Brain pericyte (primary cell): ENCODE measurements at places on chromosomes 1 and 21.

- no peak for DNase-seq
Observed at GRCh38 chr1:184199036-184199435, 147.5 kb downstream of the TSEN15 start.

GRCh38 chr1:10835822-10836421 lies 39.5 kb upstream of the CASZ1 start:
- no peak for DNase-seq

DNA sequence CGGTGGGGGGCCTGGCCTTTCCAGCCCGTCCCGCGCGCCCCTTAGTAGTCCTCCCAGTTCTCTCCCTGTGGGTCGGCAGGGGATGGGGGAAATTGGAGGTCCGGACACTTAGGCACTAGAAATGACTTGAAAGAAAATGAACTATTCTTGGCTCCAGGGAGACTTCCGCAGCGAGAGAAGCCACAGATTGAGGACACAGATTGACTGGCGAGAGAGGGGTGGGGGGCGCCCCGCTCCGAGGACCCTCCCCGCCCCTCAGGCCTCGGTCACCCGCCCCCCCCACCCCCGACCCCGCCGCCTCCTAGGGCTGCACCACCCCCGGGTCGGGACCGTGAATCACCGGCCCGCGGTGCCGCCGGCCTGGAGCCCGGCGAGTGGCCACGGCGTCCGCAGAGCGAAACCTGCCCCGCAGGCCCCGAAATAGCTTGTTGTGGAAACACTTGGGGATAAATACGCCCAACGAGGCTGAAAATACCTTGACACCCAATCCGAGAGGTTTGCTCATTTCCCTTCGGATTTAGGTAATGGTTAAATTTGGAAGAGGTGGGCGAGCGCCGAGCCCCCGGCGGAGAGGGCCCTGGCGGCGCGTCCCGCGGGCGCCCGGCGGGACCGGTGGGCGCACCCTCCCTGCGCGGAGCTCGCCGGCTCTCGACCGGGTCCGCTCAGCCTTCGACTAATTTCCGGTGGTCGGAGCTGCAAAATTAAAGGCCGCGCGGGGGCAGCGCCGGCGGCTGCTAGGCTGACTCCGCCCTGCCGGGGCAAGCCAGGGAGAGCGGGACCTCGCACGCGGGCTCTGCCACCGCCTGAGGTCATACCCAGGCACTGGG lies at the start of gene GFI1:
GFI1 (minus strand) TSS at position 675 of the 827 bp plus-strand sequence. CDS start 3,438 bp downstream, outside the sequence.
- no peak for DNase-seq

GRCh38 chr21:38343691-38344090 lies 86.9 kb downstream of the KCNJ15 start:
- no peak for DNase-seq
